Activated CD4-positive, alpha-beta T cell treated with anti-CD3 and anti-CD28 coated beads for 24 hours (primary cell): ENCODE measurements at places on chromosomes 6 and 20.

GRCh38 chr20:577167-577791, 32.8 kb downstream of the TCF15 start:
- DNase-seq: no peak

GRCh38 chr20:37911838-37912281, 8.9 kb downstream of the VSTM2L start:
- no peak for DNase-seq

- no peak for DNase-seq
These were observed 843 bp downstream of the FBXO9 start for GRCh38 chr6:53066077-53066417.

DNA sequence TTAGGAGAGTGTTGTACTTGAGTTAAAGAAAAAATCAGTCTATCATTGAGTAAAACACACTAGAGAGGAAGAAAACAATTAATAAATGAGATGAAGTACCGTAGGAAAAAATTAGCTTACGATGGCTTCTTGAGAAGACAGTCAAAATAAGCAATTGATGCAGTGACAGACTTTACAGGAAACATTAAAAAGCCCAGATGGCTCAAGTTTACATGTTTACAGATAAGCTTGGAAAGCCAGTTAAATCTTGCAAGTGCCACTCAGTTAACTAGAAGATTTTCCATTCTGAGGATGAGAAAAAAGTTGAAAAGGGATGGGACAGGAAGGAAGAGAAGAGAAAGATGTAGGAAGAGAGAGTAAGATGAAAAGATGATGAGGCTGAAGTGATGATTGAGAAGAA, 288.8 kb upstream of the FERMT1 start:
- no peak for DNase-seq

DNA sequence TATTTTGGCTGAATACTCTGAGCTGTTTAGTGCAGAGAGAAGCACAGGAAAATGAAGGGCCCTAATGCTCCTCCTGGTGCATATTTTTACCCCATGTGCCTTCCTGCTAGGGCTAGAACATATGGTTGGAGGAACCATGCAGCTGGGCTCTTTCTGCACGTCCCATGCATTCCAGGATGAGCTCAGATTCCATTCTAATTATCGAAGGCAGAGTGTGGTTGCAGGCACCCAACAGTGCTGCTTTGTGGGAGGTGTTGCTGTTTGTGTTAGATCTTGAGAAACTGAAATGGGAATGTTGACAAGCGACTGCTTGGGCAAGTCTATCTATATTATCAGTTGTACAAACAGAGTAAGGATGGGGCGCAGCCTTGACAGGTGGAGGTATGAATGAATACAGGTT, 419.5 kb downstream of the DHX35 start:
- no peak for DNase-seq

DNA sequence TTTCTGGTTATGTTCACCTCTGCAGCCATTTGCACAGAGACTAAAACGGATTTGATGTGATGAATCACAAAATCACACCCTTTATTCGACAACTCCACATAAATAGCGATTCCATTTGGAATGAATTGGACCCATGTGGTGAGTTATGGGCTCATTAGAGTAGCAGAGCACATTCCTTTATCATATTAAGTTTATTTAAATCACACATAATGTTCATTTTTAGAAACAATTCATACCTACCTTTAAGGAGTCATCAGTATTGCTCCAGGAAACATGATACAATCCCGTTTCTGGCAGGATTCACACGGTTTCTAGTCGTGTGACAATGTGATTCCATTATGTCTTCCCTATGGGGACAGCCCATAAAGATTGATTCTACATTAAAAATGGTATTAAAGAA, 303.5 kb downstream of the CDH4 start:
- DNase-seq: no peak

DNA sequence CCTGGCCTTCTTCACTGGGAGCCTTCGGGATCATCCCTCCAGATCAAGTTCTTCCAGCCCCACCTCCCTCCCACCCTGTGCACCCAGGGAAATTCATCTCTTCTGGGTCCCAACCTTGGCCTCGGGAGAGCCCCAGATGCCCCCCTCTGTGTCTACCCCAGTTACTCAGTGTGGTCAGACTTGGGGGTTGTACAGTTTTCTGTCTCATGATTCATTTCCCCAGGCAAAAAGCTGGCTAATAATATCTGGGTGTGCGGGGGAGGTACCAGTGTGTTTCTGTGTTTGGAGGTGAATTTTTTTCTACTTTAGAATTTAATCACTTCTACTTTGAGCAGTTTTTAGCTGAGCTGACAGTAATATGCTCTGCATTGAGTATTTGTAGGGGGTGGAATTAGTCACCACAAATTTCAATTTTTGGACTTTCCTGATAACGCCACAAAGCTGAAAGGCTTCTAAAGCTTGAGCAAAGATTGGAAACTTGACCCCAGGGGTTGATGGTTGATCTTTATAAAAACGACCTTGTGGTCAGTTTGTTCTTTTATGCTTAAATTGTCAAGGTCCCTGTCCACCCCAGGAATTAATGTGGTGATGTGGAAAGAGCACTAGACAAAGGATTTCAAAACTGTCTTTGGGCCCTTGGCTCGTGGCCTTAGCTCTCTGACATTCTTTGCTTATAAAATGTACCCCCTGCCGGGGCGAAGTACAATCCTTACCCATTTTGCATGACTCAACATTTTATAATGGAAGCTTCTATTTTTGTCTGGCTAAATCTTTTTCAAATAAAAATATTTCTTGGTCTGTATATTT, 284.7 kb upstream of the TAB2 start:
- DNase-seq: peak; percentile 58

GRCh38 chr20:17558154-17558940, 11.5 kb upstream of the DSTN start:
- DNase-seq: no peak

GRCh38 chr6:19209202-19209601, 628.0 kb upstream of the ID4 start:
- no peak for DNase-seq
